Stimulated activated CD8-positive, alpha-beta memory T cell treated with anti-CD3 and anti-CD28 coated beads, Interleukin-2, amount 100 ng/mL, for 48 hours (primary cell): ENCODE measurements at places on chromosomes 5 and 9.
A peak's percentile ranks its signal among the peaks of the same experiment; 100 is the strongest.

- DNase-seq = no peak
Measured at GRCh38 chr5:73928476-73929070, 302.6 kb downstream of the ARHGEF28 start.

DNA sequence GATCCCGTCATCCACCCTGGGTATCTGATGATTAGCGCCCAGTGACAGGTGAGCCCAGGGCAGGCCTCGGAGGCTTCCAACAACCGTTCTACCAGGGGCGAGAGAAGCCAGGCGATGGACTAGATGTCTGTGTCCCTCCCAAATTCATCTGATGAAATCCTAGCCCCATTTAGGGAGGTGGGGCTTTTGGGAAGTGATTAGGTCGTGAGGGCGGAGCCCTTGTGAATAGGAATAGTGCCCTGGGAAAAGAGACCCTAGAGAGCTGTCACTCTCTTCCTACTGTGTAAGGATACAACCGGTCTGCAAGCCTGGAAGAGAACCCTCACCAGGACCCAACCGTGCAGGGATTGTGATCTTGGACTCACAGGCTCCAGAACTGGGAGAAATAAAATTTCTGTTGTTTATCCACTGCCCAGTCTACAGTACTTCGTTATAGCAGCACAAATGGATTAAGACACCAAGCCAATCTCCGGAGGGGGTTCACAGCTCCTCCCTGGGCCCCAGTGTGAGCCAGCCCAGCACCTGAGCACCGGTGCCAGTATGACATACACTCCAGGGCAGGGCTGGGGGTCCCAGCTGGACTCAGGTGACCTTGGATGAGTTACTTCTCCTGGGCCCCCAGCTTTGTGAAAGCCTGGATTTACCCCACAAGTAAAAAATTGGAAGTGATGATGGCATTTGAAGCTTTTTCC is 162.2 kb downstream of the DAB2IP start:
- no peak for DNase-seq

DNA sequence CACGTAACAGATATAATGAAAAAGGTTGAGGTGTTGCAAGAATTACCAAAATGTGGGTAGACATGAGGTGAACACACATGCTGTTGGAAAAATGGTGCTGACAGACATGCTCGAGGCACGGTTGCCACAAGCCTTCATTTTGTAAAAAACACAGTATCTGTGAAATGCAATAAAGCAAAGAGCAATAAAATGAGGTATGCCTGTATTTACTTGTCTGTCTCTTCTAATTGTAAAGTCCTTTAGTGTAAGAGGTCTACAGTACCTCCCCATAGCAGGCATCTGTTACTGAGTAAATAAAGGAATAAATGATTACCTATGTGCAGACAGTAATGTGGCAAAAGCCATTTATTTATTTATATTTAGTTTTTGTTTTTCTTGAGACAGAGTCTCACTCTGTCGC is 3.0 kb upstream of the CAST start:
- DNase-seq = no peak

GRCh38 chr9:76655121-76655541 is 109.1 kb upstream of the PCA3 start:
- no peak for DNase-seq

DNA sequence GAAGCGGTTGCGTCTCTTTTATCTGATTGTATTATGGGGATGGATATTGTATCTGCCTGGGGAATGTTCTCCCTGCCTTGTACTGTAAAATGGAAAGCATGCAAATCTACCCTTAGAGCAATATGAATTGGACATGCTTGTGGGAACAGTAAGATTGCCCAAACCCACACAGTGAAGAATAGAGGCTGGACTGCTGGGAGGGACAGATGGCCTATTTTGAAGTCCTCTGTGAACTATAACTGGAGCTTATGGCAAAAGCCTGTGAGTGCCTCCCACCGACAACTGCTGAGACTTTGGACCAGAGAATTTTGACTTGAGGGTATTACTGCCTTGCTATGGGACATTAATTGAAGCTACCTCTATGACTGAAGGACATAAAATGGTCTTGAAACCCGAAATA is 168.9 kb downstream of the ERCC6L2 start:
- no peak for DNase-seq

DNA sequence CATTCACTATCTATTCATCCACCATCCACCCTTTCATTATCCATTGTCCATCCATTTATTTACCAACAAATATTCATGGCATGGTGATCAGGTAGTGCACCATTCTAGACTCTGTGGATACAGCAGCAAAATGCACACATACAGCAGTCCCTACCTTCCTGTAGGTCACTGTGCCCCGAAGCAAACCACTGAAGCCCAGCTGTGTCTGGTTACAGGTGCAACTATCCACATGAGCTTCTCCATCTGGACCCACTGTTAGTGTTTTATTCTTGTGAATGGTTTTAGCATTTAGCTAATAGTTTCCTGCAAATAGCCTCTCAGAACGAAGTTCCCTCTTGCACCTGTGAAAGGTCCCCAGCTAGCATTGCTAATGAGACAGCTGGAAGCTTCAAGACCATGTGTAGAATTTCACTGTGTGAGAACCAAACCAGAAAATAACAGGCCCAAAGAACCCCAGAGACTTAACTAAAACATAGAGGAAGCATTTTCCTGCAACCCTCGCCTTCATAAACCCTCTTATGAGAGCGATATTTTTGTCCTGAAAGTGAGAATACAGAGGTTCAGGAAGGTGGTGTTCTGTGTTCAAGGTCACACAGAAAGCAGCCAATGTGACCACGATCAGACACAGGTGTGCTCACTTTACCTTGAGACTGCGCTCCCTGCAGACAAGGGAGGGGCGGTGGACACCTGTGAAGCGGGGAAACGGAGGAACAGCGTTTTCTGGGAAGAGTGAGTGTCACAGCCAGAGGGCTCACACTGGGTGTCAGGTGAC is 18.5 kb downstream of the PAEP start:
- DNase-seq = no peak

- DNase-seq = no peak
Measured at GRCh38 chr5:91212714-91213092, 170.4 kb downstream of the ARRDC3 start.

DNA sequence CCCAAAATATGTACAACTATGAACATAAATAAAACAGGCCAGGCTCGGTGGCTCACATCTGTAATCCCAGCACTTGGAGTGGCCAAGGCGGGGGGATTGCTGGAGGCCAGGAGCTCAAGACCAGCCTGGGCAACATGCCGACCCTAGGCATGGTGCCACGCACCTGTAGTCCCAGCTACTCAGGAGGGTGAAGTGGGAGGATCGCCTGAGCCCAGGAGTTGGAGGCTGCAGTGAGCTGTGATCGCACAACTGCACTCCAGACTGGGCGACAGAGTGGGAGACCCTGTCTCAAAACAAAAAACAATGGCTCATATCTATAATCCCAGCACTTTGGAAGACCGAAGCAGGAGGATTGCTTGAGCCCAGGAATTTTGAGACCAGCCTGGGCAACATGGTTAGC is 1.5 kb downstream of the HAUS6 start:
- no peak for DNase-seq

DNA sequence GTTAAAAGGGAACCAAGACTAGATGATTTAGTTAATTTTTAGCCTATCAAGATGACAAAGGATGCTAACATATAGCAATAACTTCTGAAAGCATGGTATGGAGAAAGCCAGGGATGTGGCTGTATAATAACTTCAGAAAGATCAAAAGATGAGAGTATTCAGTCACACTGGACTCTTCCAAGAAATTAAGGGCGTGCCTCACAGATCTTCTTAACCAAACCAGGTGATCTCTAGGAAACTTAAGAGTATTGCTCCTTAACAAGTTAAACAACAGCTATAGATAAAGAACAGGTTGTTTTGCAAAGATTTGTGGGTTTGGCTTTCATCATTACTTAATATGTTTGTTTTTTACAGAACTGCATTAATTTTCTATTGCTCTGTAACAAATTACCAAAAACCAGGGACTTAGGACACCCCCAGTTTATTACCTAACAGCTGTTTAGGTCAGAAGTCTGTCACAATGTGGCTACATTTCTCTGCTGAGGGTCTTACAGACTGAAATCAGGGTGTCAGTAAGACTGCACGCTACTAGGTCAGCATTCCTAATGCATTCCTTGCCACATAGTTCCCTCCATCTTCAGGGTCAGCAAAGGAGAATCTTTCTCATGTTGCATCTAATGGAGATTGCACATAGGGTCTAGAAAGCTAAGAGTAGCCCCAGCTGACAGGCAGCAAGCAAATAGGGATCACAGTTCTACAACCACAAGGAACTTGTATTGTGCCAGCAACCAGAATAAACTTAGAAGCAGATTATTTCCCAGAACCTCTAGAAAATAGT is 113.8 kb downstream of the WDR70 start:
- no peak for DNase-seq

- no peak for DNase-seq
Measured at GRCh38 chr5:119271758-119272730, 83.8 kb upstream of the TNFAIP8 start.

DNA sequence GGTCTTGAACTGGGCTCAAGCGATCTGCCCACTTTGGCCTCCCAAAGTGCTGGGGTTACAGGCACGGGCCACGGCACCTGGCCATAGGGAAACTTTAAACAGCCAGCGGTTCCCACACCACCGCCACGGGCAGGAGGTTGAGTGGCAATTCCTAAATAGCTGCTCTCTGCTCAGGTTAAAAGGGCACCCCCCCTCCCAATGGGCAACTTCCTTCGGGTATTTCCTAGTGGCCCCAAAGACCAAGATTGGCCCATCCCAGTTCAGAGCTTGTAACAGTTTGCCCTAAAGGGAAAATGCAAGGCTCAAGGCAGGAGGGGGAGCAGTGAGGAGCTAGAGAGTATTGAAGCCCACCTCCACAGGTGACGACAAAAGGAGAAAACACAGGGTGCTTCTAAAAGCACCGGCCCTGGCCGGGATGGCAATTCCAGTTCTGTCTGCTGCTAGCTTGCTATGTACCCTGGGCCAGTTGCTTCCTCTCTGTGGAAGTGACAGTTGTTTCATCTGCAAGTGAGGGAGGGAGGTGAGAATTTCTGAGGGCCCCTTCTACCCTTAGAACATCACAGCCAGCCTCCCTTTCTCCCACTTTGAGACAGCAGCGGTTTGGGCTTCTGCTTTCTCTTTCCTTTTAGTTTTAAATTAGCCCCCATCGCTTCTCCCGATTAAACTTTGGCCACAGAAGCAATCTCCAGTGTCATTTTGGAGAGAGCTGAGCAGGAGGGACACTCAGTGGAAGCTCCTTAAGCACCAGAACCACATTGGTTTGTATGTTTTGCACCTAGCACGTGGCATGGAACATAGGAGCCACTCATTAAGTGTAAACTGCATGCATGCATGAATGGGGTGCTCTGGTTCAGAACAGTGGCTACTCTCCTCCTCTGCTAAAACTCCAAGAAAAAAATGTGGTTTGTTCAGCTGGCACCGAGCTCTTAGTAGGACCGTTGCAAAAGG is 17.3 kb upstream of the TNIP1 start:
- no peak for DNase-seq

GRCh38 chr9:120510816-120511215 is 69.2 kb downstream of the CDK5RAP2 start:
- no peak for DNase-seq

DNA sequence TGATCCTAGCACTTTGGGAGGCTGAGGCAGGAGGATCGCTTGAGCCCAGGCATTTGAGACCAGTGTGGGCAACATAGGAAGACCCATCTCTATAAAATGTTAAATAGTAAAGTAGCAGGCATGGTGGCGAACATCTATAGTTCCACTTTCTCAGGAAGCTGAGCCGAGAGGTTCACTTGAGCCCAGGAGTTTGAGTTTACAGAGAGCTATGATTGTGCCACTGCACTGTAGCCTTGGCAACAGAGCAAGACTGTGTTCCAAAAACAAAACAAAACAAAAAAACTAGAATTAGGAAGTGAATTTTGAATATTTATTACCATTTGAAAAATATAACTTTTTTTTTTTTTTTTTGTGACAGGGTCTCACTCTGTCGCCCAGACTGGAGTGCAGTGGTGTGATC is 26.8 kb upstream of the PAX5 start:
- DNase-seq = no peak

GRCh38 chr9:27053369-27054022 is 48.0 kb upstream of the LRRC19 start:
- DNase-seq = no peak

DNA sequence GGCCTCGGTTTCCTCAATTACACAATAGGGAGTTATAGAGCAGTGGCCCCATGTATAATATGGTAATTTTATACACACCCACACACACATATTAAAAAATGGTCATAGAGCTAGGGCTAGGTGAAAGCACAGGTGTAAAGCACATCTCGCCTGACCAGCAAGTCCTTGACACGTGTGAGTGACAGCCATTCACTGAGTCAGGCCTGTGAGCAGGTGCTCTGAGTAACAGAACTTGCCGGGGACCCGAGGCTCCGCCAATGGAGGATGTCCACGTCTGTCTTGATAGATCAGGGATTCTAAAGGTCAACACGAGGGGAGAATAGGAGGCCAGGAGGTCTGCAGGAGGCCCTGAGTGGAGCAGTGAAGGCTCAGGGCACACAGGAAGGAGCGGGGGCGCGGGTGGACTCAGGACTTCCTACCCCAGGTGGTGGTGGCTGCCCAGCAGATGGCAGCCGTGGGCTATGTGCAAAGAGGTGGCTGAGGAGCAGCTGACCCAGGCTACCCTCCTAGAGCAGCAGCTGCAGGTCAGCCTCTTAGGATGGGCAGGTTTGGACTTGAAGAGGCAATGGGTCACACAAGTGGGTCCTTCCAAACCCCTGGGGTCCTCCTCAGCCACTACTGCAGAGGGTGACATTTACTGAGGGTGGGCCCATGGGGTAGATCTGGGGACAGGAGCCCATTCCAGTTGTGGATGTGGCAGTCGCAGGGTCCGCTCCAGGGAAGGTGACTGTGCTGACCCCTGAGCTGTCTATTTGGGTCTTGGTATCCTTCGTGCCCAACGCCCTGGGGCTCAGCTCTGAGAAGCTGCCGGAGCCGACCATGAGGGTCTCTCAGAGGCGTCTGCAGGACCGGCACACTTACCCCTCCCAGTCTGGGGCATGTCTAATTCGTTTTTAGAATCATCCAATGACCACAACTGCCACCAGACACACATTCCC is 45.9 kb downstream of the PRRT1B start:
- DNase-seq = peak; percentile 61

DNA sequence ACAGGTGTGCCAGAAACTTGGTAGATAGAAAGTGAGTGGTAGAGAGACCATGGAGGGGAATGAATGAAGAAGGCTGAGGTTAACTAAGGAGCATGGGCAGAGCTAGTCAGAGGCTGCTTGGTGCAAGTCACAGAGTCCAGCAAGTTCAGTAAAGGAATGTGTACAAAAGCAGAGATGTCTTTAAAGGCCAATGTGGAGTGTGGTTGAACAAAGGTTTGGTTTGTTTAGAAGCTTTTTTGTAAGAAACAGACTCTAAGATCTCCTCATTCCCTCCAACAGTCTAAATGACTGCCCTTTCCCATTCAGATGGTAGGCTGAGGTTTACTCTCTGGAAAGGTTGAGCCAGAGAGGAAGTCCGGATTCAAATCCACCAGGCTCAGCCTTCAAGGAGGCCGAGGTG is 84.2 kb downstream of the TNC start:
- no peak for DNase-seq

- DNase-seq = no peak
Measured at GRCh38 chr9:14189578-14189977, 124.4 kb downstream of the NFIB start.

DNA sequence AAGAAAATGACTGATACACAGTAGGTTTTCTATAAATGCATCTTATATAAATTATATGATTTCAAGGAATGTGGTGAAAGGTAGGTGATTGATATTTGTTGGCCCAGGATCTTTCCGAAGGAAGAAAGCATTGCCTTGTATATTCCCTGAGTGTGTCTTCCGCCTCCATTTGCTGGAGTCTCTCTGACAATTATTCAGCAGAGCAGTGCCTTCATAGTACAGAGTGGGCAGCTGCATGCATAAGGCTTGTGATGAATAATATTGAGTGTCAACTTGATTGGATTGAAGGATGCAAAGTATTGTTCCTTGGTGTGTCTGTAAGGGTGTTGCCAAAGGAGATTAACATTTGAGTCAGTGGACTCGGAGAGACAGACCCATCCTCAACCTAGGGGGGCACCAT is 58.5 kb downstream of the CETN3 start:
- no peak for DNase-seq
